ENCODE measurements at places on chromosomes 2 and 18. TPM values are rescaled to one million over a fixed set of nuclear protein-coding genes. Genes with fewer than 3 reads are reported as not detected.
A peak's percentile ranks its signal among the peaks of the same experiment; 100 is the strongest.

Gene PIEZO2
- 7.3 TPM for total RNA-seq

Gene LYPD6B
- 14.9 TPM for total RNA-seq

Gene SLC4A5
- total RNA-seq, result 2.0 TPM

Gene FTCDNL1
- total RNA-seq, result 0.70 TPM

Gene MERTK
- total RNA-seq, result 36.6 TPM

DNA sequence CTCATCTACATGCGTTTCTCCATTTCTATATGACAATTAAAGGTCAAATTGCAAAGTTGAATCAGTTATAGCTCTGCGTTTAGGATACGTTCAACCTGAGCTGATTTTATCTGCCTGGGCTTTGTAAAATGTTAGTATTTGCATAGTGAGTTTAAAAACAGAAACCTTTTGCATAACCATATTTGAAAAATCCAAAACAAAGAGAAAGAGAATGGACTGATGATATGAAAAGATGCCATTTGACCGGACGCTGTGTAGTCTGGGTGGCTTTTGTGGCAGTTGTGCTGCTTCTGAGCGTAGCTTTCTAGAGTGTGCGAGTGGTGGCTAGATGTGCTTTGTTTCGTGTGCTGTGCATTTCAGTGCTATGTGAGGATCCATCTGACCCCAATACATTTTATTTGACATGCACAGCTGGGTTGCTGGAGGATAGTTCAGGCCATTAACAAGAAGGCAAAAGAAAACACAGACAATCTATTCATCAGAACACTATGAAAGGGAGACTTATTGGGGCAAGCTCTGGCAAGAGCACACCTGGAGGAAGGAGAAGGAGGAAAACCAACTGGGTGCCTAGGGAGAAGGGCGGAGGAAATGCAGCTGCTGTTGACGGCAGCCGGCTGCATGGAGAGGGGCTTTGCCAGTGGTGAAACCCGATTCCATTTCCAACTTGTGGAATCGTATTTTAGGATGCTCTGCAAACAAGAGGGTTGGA is 126.8 kb downstream of the ACOXL start:
- no peak for DNase-seq

GRCh38 chr2:237326266-237327171 is 87.4 kb downstream of the COL6A3 start:
- no peak for DNase-seq

DNA sequence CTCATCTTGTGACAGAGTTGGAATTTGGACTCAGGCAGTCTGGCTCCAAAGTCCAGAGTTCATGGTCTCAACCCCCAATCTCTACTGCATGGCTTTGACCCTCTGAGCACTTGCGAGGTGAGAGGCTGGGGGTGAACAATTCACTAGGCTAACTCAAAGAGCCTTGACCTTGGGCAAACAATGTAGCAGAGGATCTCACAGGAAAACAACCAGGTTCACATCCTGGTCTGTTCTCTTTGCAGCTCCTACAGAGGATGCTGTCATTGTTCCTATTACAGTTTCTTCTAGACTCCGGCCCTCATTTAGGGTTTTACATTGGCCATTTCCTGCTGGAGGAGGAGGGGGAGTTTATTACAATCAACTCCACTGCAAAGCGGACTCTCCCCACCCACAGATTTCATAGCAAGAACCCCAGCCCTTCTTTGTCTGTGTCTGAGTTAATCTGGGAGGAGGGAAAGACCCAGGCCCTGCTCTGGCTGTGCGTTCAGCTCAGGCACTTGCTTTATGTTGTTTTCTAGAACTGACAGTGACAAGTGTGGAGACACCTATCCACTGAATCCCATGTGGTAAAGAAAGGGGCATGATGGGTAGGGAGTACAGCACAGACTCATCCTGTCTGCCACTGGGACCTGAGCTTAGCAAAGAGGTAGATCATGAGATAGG is 101.6 kb downstream of the LBH start:
- no peak for DNase-seq

DNA sequence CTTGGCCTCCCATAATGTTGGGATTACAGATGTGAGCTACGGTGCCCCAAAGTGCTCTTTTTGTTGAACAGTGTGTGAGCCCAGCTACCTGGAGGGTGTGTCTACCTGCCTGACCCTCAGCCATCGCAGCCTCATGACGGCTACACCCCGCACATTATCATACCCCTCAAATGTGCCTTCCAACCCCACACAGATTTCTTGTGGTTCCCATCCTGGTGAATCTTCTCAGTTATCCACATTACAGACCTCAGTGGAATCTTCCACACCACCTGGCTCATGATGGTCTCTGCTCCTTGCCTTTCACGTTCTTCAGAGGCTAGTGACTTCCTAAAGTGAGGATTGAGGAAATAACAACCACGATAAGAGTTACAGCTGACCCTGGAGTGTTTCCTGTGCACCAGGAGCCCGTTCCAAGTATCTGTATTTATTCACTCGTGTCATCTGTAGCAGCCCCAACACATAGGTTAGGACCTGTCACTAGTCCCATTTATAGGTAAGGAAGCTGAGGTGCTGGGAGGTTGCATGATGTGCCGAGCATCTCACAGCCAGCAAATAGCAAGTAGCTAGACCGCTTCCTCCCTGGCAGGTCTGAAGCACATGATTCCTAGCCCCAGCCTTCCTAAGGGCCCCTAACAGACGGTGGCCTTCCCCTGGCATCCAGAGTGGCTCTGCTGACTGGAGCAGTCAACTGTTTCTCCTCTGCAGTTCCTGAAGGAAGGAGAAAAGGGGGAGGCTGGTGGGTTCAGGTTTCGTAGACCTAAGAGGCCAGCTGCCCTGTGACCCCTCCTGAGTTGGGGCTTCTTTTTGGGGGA is 47.3 kb downstream of the TCF7L1 start:
- no peak for DNase-seq

DNA sequence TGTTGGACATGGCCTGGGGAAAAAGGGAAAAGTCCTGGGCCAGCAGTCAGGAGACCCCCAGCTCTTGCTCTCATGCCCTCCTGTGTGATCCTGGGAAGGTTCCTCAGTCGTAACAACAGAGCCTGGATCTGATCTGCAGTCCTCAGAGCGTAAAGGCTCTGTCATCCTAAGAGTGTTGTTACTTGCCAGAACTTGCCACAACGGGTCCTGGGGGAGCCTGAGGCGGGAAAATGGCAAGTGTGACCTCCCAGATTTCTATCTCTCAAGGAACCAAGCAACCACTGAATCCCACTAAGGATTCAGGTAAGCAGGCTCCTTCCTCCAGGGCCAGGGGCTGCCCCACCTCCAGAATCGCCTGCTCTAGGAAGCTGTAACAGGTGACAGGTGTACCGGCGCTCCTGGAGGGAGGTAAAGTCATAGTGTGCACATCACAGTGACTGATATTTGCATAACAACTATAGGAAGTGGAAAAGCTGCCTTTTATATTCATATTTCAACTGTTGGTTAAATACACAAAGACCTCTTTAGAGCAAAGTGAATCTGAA is 18.4 kb downstream of the HS1BP3 start:
- DNase-seq, result no peak

DNA sequence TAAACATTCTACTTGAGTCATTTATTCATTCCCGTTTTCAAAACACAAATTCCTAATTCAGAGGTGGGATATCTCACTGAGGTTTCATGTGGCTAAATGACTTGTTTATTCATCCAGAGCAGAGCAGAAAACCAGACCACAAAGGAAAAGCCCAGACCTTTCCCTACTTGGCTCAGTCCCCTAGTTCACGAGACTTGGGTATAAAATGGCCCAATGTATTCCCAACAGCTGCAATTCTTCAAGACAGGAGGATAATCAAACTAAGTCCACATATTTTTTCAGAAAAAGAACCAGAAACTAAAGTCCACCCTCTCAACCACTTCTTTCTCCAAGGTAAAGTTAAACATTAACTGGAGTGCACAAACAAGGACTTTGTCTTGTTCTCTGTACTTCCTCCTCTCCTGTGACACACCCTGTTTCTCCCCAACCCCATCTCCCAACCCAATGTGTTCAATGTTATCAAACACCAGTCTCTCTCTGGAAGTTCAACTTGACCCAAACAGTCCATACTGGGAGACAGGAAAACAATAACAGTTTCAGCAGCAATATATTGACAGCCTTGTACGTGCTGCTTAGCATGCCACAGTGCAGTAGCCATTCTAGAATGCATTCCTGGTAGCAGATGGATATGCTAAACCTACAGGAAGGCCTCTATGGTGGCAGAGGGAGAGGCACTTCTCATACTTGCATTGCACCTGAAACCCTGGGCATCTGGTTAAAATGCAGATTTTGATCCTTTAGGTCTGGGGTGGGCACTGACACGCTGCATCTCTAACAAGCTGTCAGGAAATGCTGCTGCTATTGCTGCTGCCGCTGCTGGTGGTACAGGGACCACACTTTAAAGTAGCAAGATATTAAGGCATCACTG is 110.7 kb downstream of the INO80D start:
- DNase-seq, result no peak

- peak; percentile 29 for DNase-seq
These were observed 17.1 kb downstream of the ITM2C start for GRCh38 chr2:230881840-230882239.

DNA sequence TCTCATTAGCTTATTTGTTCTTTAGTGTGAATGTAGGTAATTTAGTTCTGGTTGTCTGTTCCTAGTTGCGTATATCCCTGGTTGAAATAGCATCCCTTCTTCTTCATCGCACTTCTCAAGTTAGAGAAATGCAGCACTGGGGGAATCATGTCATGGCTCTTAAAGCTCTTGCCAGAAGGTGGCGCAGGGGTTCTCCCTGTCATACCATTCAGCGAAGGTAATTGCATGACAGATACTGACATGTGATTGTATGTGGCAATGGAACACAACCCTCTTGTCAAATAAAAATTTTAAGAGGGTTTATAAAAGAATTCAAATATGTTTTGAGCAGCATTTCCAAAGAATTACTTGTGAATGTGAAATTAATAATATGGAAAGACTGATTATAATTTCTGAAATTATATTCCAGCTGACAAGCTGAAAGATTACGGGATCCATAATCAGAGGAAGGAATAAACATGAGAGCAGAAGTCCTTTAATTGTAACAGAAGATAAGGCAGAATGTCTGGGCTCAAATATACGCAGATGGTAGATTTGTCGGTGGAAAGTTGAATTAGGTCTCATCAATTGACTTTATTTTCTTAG is 411.7 kb downstream of the DSEL start:
- peak; percentile 89 for DNase-seq

DNA sequence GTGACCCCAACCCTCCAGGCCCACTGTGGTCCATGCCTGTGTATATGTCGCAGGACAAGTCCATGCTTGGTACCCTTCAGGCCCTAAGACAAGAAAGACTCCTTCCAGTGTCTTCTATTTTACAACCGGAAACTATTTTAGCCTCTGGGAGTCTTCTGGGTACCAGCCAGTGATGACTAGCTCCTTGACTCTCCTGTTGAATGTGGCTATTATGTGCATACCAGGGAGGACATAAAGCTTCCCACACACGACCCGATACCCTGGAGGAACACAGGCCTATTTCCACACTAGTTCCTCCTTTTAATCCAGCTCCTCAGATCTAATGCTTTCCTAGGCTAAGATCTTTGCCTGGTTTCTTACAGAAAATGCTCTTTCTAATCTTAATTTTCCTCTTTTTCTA is 178.1 kb downstream of the NCKAP5 start:
- no peak for DNase-seq

- DNase-seq, result no peak
These were observed 97.2 kb downstream of the SP100 start for GRCh38 chr2:230512955-230513748.

DNA sequence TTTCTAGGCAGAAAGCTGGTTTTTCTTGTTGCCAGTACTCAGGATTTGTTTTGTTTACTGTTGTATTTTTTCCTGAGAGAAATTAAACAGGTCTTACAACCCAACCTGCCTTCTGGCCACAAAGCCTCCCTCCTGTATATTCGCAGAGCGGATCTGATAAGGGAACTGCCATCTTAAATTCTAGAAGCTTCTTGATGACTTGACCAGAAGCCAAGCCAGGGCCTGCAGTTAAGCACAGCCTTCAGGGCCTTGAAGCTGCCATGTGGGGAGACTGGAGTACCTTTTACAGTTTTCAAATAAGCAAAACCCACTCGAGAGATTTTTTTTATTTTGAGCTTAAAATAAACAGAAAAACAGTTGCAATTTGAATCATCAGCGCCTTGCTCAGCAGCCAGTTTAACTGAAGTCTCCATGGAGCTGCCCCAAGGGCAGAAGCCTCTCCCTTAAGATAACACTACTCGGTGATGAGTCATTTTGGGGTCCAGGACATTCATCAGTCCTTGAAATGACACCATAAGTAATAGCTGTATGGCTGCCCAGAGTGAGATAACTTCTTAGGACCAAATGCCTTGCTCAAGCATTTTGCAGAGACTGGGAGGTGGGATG is 51.5 kb upstream of the PHLPP1 start:
- peak; percentile 6 for DNase-seq

All from endodermal cell (in vitro differentiated cells).